CD4-positive, alpha-beta T cell treated with Interleukin-4 for 4 hours (primary cell): ENCODE measurements at places on chromosomes 7 and 10.
A peak's percentile ranks its signal among the peaks of the same experiment; 100 is the strongest.

DNA sequence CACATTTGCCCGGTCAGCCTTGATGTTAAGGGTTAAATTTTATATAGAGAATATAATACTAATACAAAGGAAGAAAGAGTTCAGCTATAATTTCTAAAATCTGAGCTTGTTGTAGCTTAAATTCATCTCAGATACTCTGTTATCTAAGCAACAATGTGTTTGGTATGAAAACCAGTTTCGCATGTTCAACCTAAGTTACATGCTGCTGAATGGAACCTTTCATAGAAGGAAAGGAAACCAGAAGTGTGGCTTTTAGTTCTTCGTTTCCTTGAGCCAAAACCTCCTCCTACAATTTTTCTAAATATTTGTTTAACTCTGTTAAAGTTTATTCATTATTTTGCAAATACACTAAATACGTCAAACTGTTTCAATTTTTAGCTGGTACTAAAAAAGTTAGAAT lies 18.5 kb downstream of the AGR2 start:
- no peak for DNase-seq

- DNase-seq: peak; percentile 3
Observed at GRCh38 chr7:80883154-80884025, 35.5 kb downstream of the SEMA3C start.

- peak; percentile 9 for DNase-seq
Observed at GRCh38 chr10:437698-438490, 251.6 kb downstream of the DIP2C start.

DNA sequence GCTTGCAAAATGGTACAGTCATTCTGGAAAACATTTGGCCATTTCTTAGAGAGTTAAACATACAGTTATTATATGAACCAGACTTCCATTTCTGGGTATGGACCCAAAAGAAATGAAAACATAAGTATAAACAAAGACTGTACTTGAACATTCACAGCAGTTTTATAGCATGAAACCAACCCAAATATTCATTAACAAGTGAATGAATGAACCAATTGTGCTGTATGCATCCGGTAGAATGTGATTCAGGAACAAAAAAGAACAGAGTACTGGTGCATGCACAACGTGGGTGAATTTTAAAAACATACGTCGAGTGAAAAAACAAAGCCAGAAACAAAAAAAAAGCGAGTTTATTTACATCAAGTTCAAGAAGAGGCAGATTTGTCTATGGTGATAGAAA lies 1085.8 kb upstream of the AUTS2 start:
- no peak for DNase-seq

DNA sequence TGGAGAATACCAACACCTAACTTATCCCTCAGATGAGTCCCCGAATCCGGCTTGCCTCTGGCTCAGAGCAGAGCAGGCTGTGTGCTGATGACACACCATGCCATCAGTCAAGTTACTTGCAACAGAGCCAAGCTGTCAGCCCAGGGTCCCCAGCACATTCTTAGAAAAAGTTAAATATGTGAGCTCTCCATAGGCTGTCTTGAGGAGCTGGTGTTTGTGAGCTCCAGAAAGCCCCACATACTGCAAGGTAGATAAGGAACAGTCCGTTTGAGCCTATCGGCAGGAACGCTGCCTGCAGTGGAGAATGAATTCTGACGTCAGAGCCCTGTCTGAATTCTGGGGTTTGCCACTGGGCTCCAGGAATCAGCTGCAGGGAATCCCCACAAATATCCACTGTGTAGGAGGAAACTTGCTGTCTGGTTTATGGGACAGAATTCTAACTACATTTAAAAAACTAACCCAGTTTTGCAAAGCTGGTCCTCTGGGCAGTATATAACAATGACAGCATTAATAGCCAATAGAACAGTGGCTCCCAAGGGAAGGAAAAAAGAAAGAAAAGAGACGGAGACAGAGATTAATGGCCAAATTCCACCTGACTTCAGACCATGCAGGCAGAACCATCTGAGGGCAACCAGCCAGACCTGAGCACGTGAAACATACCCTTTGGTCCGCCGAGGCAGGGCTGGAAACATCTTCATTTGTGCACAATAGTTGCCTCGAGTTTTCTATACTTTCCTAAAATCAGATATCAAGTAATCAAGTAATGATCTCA lies 3.6 kb downstream of the SFXN4 start:
- no peak for DNase-seq

GRCh38 chr10:24240041-24240751 lies 31.3 kb downstream of the KIAA1217 start:
- DNase-seq: no peak

GRCh38 chr7:36762394-36762793 lies 38.1 kb upstream of the AOAH start:
- no peak for DNase-seq

GRCh38 chr10:34168439-34168838 lies 646.7 kb downstream of the PARD3 start:
- DNase-seq: no peak

DNA sequence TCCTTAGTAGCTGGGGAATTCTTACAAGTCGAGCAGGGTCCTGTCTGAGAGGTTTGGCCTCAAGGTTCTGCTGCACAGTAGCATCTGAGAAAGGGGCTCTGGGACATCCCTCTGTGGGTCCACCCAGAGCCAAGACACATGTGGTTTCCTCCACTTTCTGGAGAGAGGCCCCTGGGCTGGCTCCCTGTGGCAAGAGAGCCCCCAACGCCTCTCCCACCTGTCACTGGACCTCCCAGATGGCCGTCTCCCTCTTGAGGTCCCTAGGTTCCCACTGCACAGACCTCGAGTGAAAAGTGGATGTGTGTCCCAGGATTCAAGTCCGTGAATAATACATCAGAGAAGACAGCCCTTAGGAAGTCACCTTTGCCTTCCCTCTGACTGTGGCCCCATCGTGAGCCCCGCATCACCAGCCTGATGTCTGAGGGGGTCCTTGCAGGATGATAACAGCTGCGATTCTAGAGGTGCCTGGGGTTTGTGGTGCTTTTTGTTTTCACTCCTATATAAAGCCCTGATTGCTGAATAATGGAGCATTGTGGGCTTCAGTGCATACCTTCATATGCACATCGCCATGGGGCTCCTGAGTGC lies 319.0 kb downstream of the GLRX3 start:
- DNase-seq: no peak
